ENCODE measurements at places on chromosomes 4 and X. TPM values are rescaled to one million over a fixed set of nuclear protein-coding genes. Genes with fewer than 3 reads are reported as not detected.

Gene MAGEB1
- polyA plus RNA-seq, result not detected

Gene FABP2
- polyA plus RNA-seq, result not detected

Gene AADAT
- polyA plus RNA-seq, result 9.7 TPM

DNA sequence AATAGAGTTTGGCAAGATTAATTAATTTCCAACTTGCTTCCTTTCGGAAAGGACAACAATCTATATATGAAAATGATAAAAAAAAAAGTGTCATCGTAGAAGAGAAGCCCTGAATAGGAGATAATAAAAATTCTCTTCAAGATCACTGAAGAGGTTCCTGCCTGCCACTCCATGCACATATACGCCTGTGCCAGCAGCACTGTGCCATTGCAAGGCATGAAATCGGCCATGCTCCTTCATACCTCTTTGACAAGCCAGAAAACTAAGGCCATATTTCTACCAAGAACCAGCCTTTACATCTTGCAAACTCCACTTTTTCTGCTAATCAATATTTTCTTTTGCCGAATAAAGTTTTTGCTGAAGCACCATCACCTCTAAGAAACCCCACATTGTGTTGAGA, 365.5 kb downstream of the CXXC4 start:
- no peak for DNase-seq

DNA sequence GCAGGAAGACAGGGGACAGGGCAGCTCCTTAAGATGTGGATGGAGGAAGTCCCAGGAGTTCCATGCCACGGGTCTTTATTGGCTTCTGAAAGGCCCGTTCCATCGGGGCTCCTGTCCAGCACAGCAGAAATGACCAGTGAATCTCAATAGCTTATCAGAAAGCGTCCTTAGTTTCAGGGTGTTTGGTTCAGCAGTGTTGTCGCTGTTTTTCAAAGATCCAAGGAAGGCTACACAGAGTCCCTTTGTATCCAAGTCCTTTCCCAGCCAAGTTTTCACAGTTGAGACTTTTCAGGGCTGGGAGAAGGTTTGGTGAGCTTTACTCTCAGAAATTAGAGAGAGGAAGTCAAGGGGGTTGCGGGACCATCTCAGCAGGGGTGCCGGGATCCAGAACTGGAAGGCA, 5.0 kb upstream of the ZCCHC4 start:
- DNase-seq, result no peak

- peak; percentile 26 for DNase-seq
Observed at GRCh38 chr4:74661427-74662201, 132.7 kb downstream of the BTC start.

GRCh38 chr4:169662206-169662605, 41.8 kb downstream of the CLCN3 start:
- DNase-seq, result no peak

DNA sequence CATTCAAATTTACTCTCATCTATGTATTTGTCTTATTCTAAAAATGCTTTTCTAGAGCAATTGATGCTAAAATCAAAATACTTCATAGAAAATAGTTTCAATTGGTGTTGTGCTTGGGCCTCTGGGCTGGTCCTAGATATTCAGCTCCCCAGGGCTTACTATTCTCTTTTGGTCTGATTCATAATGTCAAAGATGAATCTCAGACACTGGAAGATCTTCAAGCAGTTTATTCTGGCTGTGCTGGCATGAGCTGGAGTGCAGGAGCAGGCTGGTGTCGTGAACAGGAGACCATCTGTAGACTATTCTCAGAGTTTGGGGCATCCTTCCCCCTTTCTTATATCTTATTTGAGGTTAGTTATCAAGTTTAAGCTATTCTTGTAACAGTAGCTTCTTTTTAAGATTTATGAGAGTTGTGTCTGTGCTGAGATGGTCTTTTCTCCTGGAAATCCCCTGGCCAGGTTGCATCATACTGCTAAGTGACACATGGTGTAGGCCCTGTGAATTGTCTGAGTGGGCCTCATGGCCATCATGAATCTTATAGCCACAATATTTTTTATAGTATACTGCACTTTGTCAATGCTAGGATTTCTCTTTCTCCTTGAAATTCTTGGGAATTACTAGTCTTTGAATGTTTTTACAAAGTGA, 1624.0 kb upstream of the IGFBP7 start:
- no peak for DNase-seq

GRCh38 chr4:33518856-33519255, 2725.5 kb downstream of the ARAP2 start:
- DNase-seq, result no peak

Gene GAGE12F
- polyA plus RNA-seq, result not detected

DNA sequence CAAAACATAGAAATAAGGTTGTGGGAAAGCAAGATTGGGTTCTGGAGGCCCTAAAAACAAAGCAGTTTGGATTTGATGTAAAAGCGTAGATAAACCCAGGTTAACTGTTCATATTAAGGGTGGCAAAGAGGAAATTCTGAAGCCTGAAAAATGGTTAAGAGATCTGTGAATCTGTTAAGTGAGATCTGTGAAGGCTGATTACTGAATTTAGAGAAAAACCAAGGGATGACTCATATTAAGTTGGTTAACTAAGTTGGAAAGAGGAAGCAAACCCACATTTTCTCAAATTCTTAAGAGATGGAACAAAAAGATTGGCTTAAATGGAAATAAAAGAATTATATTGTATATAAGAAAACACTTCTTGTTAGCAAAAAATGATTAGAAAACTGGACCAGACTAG, 22.8 kb downstream of the GPAT3 start:
- no peak for DNase-seq

GRCh38 chr4:94507708-94508107, 56.0 kb downstream of the PDLIM5 start:
- DNase-seq, result peak; percentile 62

- no peak for DNase-seq
Observed at GRCh38 chrX:134692233-134692632, 34.0 kb upstream of the PLAC1 start.

Gene HS6ST2
- polyA plus RNA-seq, result not detected

DNA sequence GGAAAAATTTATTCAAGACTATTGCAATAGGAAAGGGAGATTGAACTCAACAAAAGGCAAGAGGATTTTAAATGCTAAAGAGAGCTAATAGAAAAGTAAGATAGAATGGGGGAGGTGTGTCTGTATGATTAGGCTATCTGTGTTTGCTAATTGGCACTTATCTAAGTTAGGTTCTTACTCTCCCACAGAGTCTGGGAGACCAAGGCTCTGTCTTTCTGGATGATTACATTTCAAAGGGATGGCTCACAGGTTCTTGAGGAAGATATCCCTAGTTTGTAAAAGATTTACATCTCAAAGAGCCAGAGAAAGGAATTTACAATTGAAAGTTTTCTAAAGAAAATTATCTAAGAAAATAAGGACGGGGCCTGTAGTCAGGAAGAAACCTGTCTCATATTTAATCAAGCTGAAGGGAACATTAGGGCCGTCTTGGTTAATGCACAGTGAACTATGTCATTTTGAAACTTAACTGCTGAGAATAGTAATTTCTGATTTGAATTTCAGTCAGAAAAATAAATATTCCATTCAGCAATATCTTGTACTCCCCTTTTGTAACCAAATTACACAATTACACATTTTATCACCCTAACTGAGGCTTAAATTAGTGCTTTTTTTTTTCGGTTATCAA, 75.8 kb downstream of the MAGEB10 start:
- DNase-seq, result no peak

Gene RNF212
- polyA plus RNA-seq, result 2.9 TPM

DNA sequence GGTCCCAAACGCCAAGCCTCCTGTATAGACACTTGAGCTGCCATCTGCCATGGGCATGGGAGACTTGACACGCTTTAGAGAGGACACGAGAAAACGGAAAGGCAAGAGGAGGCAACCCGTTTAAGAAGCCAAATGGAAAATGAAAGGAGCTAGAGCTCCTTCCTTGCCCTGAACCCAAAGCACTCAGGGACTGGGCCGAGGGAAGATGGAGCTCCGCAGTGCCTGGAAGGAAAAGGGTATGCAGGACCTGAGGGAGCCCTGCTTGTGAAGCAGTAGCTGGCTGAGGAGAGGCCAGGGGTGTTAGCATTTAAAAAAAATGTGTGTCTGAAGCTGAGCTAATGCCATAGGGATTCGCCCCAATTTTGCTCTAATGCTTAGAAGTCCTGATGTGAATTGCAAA, 15.1 kb downstream of the MCF2 start:
- no peak for DNase-seq

DNA sequence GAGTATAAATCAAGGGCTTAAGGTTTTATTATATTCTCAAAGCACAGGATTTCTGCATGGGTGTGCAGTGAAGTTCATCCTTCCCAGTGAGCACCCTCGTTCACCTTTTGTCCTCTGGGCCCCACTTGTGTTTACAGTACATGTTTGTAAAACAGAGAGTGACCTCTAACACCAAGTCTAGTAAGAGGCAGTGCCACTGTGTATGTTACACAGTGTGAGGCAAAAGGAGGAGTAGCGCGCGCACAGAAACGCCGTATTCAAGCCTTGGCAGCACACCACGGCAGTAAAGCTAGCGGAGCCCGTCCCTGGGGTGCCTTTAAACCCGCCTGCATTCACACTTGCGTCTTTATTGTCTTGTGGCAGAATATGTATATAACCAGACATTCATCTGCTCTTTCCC, 51.9 kb downstream of the CCNI start:
- DNase-seq, result no peak

DNA sequence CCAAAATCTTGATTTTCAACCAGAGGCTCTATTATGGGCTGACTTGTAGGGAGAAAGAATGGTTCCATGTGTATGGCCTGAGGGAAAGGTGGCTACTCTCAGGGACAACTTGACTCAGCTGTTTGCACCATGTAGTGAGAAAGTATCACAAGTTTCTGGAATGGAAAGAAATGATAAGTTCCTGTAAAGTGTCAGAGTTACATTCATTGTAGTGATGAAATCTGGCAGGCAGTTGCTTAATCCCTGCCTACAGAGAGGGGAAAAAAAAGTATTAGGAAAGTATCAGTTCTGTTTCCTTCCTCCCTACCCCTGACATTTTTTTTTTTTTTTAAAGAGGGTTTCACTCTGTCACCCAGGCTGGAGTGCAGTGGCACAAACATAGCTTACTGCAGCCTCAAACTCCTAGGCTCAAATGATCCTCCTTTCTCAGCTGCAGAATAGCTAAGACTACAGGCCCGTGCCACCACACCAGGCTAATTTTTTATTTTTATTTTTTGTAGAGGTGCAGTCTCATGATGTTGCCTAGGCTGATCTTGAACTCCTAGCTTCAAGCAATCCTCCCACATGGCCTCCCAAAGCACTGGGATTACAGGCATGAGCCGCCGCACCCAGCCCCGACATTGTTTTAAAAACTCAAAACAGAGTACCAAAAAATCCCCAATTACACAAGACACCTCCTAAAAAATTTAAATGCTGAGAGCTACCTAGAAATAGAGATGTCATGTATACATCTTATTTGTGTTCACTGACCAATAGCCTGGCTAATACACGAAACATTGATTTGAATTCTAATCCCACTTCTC, 4.8 kb upstream of the FBXL5 start:
- DNase-seq, result no peak

GRCh38 chrX:120251471-120252011, 929 bp downstream of the ZBTB33 start:
- DNase-seq, result no peak

Gene SPANXN4
- not detected for polyA plus RNA-seq

Gene JAKMIP1
- not detected for polyA plus RNA-seq

Gene HAND2
- 3.6 TPM for polyA plus RNA-seq

DNA sequence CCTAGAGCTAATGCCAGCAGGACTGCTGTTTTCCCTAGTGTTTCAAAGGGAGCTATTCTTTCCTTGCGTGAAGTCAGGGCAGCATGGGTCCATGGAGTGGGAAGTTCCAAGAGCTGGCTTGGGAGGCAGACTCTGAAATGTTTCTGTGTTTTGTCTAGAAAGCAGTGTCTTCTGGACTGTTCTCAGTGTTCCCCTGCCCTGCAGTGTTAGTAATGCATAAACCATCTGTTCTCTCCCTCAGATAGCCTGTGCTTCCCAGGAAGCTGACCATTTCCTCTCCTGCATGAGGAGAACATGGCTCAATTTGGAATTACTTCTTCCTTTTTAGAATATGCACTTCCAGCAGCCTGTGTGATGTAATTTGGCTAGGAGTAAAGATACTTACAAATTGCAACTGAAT, 116.7 kb upstream of the CXCL13 start:
- no peak for DNase-seq

DNA sequence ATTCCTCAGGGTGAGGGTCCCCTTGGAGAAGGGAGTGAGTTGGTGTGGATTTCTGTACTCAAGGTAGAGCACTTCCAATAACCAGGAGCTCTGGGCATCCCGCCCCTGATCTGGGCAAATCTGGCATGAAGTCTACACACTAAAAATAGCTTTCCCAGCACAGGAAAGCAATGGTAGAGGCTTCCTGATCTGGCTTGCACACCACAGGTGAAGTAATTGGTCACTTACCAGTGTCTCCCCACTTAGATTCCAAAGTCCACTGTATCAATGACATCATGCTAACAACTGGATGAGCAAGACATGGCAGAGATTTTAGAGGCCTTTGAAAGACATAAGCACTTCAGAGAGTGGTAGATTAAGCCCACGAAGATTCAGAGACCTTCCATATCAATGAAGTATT, 17.8 kb upstream of the IDS start:
- DNase-seq, result no peak

Gene TEC
- 0.20 TPM for polyA plus RNA-seq

DNA sequence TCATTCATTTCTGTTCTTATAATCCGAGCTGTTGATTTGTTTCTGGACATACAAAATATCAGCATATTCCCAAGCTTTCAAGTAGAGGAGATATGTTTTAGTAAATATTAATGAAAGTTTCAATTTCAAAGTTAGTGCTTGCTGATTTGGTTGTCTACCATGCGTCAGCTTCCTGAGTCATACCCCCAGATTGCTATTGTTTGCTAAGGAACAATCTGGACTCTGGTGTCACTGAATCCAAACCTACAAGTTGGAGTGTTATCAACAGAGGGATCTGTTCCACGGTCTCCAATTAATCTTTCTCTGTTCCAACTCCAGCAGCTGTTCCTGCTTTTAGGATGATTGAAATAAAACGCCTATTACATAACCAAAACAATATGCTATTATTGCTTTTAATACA, 96.1 kb upstream of the FAM9A start:
- DNase-seq, result no peak

- DNase-seq, result no peak
Observed at GRCh38 chrX:117871796-117872195, 244.8 kb downstream of the KLHL13 start.

GRCh38 chr4:44415251-44415650, 33.4 kb downstream of the KCTD8 start:
- no peak for DNase-seq

Gene MAP7D2
- 0.21 TPM for polyA plus RNA-seq

Gene RIPPLY1
- polyA plus RNA-seq, result not detected

Gene CT45A10
- polyA plus RNA-seq, result not detected

DNA sequence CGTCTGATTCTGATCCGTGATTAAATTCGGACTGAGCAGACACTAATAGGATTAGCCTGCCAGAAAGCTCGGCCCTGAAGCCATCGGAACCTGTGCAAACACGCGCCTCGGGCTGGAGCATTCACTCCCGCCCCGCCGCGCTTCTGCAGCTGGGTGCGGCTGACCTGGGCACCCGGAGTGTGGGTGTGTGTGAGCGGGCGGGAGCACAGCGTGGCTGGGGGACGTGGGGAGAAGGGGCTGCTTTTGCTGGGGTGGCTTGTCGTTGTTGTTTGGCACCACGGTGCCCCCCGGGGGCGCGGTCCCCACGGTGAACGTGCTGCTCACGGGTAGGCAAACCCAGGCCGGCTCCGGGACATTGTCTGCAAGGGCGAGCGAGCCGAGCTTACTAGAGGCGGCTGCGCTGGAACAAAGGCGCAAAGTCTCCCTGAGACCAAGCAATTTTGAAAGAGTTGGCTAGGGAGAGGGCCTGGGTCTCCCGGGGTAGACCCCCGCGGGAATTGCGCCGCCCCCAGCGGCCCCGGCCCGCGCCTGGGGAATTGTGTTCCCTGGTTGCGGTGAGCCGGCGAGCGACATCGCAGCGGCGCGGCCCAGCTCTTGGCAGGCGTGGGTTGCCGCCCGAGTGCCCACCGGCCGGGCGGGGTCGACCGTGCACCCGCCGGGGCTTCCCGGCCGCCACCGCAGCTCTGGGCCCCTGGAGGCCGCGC, 1.4 kb downstream of the MAMLD1 start:
- DNase-seq, result no peak

Measured in BJ (cell line).